ENCODE measurements at places on chromosomes 6 and 20. TPM values are rescaled to one million over a fixed set of nuclear protein-coding genes. Genes with fewer than 3 reads are reported as not detected.
A peak's percentile ranks its signal among the peaks of the same experiment; 100 is the strongest.

GRCh38 chr6:147852772-147853171, 344.3 kb downstream of the SAMD5 start:
- DNase-seq: no peak

DNA sequence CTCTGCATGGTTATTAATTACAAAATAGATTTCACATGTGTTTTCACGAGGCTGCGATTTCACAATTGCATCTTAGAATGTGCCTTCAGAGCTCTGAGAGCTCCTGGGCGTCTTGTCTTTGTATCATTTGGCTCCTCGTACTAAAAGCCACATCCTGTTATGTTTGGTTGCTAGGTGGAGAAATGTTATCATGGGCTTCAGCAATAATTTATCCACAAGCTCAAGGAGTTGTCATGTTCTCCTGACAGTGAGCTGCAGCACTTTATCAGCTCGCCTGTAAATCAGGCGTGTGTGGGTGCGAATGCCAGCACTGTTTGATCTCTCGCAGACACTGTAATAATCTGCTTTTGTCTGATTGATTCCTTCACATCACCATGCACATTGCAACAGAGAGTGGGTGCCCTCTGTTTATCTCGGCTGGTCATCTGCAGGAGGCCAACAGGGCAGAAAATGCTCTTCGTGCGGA, 218.6 kb upstream of the ZFP64 start:
- no peak for DNase-seq

DNA sequence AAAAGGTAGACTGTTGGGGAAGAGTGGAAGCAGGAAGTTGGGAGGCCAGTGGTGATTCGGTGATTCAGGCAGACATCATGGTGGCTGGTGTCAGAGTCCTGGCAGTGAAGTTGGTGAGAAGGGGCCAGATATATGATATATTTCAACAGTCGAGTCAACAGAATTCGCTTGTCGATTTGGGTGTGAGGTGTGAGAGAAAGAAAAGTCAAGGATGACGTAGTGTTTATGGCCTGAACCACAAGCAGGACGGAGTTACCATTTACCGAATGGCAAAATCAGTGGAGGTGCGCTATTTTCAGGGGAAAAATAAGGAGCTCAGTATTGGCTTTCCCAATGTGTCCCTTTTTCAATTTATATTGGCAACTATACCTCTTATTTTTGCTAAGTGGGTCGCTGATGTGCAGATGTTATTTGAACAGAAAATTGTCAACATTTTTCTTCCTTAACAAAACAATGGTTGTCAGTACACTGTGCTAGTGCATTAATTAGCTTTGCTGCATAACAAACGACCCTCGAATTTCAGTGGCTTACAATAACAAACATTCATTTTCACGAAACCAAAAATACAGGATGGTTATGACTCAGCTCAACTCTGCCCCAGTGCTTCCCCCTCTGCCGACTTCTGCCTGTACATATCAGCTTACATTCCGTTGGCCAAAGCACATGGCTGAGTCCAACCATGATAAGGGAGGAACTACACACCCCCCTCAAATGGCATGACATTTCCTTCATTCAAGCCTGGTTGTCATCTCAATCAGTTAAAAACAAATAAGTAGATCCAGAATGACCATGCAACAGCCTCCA, 255.0 kb upstream of the ZFP64 start:
- DNase-seq: no peak

DNA sequence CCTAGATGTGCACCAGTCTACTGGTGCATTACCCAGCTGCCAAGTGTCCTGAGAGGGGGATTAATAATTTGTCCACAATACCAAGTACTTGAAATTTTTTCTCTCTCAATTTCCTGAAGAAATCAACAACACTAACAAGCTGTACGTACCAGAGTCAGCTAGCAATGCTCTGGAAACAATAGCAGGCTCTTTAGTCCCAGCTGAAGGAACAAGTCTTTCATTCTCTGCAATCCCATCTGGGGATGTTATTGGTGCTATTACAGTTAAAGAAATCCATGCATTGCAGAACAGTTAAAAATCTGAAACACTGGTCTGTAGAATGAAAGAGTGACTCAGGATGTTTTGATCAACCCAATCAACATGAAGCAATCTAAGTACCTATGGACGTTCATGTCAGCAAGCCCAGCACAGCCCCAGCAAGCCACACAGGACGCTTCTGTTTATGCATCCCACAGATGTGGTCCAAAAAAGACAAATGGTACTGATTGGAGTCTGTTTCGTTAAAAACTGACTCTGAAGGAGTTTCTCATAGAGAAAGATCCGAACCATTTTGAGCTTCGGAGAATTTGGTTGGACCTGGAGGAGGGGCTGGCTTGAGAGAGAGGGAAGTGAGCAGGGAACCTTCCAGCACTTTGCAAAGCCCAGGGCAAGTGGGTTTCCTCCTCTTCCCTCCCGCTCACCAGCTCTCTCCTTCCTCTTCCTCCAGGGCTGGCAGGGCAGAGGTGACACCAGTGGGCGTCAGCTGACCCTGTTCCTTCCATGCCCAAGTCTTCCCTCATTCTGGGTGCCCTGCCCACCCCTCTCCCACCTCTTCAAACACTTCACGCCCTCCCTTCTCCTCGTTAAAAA, 11.9 kb downstream of the PRR18 start:
- no peak for DNase-seq

- no peak for DNase-seq
These were observed at the start of gene KCNQ5 for GRCh38 chr6:72621291-72622093. Gene KCNQ5, plus strand, starts transcription at chr6:72622064.

DNA sequence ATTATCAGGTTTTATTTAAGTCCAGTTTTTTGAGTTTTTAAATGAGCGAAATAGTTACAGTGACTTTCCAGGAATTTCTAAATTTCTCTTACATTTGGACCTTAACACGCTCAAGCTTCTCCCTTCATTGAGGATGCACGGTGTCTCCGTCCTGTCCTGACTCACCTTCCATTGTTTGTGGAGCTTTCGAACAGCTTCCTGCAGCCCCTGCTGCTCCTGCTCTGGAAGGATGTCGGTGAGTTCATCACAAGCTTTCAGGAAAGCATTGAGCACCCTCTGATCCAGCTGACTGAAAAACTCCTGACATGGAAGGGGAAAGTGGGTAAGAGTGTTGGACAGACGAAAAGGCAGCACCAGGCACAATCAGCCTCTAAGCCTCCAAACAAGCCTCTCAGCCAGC, 183.7 kb downstream of the SYNE1 start:
- DNase-seq: no peak

GRCh38 chr6:135144673-135145062, 36.4 kb upstream of the MYB start:
- no peak for DNase-seq

GRCh38 chr6:148138573-148138972, 204.1 kb upstream of the SASH1 start:
- DNase-seq: no peak

DNA sequence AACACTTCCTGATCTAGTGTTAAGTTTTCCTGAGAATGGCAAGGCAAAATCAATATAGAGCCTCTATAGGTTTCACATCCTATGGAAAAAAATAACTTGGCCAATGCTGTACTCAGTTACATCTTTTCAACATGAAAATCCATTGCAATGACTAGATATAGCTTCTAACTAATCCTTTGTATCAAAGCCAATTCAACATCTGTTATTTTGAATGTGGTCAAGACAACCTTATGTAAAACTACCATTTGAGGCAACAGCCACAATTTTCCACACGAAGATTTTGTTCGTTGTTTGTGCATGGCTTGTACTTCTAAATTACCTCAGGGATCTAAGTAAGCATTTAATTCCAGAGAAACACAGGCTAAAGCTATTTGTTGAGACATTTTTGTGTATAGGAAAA, 637.8 kb upstream of the EYS start:
- no peak for DNase-seq

DNA sequence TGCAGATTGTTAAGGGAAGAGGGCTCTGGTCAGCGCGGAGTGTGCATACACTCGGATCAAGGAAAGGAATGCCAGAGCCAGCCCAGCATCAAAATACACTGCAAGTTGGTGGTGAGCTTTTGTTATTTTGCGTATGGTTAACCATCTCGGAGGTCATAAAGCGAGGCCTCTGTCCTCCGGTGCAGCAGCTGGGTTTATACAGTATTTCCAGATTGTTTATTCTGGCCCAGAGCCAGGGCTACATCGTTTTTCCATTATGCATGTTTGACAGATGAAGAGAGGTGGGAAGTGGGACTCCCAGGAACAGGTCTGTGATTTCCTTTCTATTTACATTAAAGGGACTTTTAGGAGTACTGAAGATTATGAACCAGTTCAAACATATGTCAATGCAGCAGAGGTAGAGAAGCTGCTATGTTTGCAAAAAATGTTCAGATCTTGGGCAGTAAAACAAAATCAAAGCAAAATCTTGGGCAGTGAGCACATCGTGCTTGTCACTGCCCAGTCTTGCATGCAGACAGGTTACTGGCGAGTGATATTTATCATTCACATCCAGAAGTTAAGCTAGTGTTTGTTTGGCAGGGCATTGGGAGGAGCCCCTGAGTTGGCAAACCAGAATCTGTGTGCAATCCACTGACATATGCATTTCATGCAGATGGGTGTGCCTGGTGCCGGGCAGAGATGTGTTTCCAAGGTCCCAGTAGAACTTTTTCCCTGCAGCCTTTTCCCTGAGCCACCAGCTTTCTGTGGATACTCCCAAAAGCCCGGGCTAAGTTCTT, 256.3 kb upstream of the TAB2 start:
- no peak for DNase-seq

- peak; percentile 88 for DNase-seq
These were observed at the start of gene DIDO1 for GRCh38 chr20:62926229-62927127. Gene DIDO1, minus strand, starts transcription at chr20:62926505.

- no peak for DNase-seq
These were observed 26.3 kb downstream of the MAPK14 start for GRCh38 chr6:36053878-36054277.

DNA sequence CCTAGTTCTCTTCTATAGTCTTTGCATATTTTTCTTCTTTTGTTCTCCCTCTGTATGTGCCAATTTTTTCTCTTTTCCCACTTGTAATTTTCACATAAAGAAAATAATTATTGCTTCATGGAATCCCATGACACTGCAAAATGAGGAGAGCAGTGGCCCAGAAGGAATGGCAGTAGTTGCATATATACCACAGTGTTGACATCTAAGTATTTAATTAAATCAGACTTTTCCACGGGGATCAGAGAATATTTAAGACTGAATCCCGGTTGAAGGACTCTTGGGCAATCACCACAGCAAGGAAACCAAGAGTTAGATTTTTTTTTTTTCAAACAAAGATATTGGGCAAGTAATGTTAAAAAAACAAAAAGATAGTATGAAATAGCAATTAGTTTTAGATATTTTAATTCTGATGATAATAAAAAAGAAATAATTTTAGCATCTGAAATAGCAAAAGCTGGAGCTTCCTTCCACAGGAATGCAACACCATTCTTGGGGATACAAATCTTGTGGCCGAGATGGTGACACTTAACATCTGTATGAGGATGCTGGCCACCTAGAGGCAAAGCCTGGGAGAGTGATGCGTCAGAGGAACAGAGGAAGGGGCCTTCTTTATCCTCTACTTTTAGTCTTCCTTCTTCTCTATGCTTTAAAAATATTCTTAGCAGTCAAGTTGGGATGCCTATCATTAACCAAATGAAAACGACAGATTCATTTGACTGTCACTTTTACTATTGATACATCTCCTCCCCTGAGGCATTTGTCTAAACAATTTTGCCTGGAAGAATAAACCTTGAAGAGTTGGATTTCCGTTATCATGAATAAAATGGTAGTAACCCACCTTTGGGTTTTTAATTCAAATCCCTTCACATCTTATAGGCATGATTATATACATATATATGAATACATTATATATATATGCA, 356.2 kb downstream of the GJA1 start:
- no peak for DNase-seq

DNA sequence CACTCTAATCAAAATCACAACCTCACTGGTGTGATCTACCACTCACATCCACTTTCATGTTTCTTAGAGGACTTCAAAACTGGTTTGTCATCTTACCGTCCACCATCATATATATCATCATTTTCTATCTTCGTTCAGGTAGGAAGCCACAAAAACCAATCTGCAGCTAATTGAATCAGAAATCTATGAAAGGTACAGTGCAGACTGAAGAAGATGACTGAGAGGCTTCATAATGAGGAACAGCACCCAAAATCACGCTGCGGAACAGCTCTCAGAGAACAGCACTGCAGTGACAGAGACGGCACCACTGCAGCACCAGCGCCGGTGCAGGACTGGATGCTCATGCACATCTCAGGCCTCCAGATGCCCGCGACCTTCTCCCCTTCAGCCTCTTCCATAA, 13.0 kb downstream of the GMDS start:
- no peak for DNase-seq

- no peak for DNase-seq
These were observed at the start of gene SLC17A2 for GRCh38 chr6:25930532-25931410. Gene SLC17A2, minus strand, starts transcription at chr6:25930691. Its CDS starts 4,895 bp downstream, at chr6:25925796.

DNA sequence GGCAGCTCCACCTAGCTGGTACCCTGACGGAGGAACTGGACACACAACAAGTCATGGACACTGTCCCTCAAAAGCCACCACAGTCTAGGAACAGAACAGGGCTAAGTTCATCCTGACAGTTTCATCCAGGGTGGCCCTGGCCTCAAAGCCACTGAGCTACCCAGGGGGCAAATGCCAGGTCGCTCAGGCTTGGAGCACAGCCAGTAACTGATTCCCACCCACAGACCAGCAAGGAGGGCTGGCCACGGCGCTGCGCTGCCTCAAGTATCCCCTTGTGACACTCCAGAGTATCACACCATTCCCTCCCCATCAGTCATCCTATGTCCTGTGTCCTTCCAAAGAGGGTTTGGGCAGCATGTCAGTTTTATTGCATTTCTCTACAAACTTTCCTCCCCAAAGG, 72.2 kb downstream of the GINS1 start:
- no peak for DNase-seq

GRCh38 chr20:16530201-16530681, 43.0 kb downstream of the KIF16B start:
- DNase-seq: no peak

- DNase-seq: no peak
These were observed 9.8 kb upstream of the ZNF831 start for GRCh38 chr20:59153832-59154231.

- DNase-seq: no peak
These were observed 19.0 kb upstream of the PREX1 start for GRCh38 chr20:48846516-48847492.

GRCh38 chr6:18632670-18633410, 245.7 kb downstream of the RNF144B start:
- DNase-seq: no peak

GRCh38 chr6:44194326-44194725, 22.4 kb upstream of the MYMX start:
- DNase-seq: no peak

Gene TRAPPC3L
- total RNA-seq: not detected

Gene SFTA2
- not detected for total RNA-seq

Gene HLA-DQA1
- total RNA-seq: 3.7 TPM

Gene KCNS1
- 4.7 TPM for total RNA-seq

Gene GSTA1
- 24.0 TPM for total RNA-seq

Gene NNAT
- total RNA-seq: 4.3 TPM

Gene DLGAP4
- total RNA-seq: 104 TPM

Gene OR2H2
- total RNA-seq: not detected

Gene CRISP2
- 22.7 TPM for total RNA-seq

Gene CLPSL1
- total RNA-seq: not detected

Gene RXRB
- total RNA-seq: 40.5 TPM

Gene MANEA
- total RNA-seq: 11.5 TPM

Gene SNAI1
- 7.4 TPM for total RNA-seq

Gene PRRT1
- total RNA-seq: 7.2 TPM

Gene LY6G6F
- total RNA-seq: 3.7 TPM

Gene PBOV1
- not detected for total RNA-seq

Gene STX11
- total RNA-seq: 8.0 TPM

Measured in prostate gland (tissue), 2 donors.